GM23248 (cell line): ENCODE measurements at places on chromosomes 16 and 17.

GRCh38 chr16:81140930-81141780 lies 45.0 kb upstream of the GCSH start:
- DNase-seq: peak; percentile 20

GRCh38 chr16:89525146-89525913 lies 17.1 kb downstream of the SPG7 start:
- no peak for DNase-seq

DNA sequence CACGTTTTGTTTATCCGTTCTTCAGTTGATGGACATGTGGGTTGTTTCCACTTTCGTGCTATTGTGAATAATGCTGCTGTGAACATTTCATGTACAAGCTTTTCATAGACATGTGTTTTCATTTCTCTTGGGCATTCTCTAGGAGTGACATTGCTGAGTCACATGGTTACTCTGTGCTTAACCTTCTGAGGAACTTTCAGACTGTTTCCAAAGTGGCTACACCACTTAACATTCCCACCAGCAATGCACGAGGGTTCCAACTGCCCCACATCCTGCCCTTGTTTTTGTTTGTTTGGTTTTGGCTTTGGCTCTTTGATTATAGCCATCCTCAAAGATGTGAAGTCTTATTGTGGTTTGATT lies 14.2 kb upstream of the PEMT start:
- DNase-seq: peak; percentile 86

GRCh38 chr16:22945361-22945760 lies 131.4 kb downstream of the HS3ST2 start:
- peak; percentile 30 for DNase-seq

DNA sequence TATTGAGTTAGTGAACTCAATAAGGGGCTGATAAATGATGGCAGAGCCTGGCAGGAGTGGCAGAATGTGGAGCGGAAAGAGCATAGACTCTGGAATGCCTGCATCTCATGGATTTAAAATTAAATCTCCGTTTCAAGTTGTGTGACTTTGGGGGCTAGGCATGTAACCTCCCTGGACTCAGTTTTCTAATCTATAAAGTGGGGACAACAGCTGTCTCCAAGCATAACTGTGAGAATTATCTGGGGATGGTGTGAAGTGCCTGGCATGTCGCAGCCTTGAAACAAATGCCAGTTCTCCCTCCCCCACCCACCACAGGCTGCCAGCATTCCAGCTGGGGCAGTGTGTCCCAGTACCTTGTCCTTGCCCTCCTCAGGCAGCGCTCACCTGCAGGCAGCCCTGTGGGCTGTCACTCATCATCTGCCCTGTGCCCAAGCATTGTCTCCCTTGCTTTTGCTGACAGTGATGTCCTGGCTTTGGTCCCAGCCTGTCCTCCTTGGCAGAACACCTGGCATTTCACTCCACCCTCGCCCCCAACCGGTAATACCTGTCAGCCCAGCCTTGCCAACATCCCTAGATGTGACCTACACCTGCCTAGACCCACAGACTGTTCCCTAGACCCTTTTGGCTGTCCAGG lies 129.6 kb downstream of the MRM1 start:
- no peak for DNase-seq

DNA sequence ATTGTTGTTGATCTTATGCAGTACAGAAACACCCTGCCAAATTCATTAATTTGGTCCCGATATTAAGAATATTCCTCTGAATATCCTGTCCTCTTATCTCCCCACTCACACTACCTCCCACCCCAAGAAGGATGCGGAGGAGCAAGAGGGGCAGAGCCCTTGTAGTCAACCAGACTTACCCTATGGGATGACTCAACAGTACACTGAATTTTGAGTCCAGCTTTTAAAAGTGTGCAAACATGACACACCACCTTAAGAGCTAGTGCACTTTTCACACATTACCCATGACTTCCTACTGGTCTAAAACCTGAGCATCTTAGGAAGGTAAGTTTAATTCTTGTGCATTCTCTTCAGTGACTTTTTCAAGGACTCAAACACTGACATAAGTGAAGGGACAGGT lies 9.5 kb downstream of the USP22 start:
- peak; percentile 59 for DNase-seq

GRCh38 chr17:65013613-65014391 lies 42.7 kb downstream of the GNA13 start:
- peak; percentile 94 for DNase-seq

DNA sequence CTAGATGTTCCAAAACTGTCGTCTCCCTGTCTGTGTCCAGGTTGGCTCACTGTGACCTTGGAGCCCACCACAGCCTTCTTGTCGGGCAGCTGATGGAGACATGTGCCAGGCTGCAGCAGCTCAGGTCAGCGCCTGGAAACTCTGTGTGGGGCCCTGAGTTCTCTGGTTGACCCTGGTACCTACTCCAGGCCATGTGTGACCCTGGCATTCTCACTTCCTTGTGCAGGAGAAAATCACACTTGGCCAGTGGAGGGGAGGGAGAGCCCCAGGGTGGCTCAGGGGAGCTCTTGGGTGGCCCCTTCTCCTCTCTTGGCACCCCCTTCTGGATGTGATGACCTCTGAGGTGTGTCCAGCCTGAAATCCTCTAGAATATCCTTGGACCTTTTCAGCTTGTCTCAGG lies 25.0 kb upstream of the CPNE2 start:
- no peak for DNase-seq

DNA sequence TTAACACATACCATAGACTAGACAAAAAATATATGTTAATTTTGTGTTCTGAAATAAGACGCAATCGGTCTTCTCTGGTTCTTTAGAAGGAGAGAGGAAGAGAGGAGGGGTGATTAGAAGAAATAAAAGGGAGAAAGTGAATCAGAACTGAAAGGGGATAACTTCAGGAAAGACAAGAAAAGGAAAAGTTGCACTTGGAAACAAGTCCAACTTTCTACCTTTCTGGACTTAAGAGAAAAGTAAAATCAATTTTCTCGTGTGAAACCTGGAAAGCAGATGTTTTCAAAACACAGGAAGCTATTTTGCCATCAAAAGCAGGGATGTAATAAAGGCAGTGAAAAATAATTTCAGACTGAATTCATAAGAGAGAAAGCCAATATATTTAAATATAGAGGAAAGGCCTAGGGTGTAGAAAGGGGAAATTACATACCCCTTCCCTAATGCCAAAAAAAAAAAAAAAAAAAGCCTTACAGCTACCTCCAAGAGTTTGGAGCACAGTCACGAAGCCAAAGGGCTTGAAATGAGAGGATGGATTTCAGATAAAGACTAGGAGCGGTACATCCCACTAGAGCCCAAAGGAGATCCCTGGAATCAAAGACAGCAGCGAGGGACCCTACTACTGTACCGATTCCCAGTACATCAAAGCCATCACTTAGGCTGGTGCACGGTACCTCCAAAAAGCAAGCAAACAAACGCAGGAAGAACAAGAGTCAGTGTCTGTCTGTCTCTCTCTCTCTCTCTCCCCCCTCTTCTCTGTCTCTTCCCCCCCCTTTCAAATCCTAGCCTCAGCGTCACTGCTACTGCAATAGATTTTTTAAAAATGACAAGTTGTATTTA lies 12.1 kb upstream of the ZFHX3 start:
- DNase-seq: no peak

DNA sequence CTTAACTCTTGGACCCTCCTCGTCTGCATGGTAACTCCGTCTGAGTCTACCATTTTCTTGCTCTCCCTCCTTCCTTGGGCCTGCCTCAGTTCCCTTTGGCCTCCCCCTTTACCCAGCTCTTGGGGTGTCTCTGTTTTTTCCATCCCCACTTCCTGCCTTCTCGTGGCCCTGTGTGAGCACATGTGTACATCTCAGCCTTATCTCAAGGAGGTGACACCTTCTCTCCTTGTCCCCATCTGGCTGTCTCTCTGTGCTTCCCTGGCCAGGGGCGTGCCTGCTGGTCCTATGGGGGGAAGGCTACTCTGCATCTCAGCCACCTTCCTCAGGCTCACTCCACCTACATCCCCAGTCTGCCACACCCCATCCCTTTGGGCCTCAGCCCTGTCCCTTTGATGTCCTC lies 6.6 kb downstream of the CTF1 start:
- DNase-seq: no peak

DNA sequence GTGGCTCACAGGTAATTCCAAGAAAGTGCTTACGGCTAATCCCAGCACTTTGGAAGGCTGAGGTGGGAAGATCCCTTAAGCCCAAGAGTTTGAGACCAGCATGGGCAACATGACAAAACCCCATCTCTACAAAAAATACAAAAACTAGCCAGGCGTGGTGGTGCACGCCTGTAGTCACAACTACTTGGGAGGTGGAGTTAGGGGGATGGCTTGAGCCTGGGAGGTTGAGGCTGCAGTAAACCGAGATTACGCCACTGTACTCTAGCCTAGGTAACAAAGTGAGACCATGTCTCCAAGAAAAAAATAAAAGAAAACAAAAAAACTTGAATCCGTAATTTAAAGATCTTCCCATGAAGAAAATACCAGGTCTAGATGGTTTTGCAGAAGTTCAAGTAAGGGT lies 5.0 kb downstream of the ICAM2 start:
- no peak for DNase-seq

GRCh38 chr17:4249452-4250029 lies 14.2 kb downstream of the ANKFY1 start:
- DNase-seq: peak; percentile 70

DNA sequence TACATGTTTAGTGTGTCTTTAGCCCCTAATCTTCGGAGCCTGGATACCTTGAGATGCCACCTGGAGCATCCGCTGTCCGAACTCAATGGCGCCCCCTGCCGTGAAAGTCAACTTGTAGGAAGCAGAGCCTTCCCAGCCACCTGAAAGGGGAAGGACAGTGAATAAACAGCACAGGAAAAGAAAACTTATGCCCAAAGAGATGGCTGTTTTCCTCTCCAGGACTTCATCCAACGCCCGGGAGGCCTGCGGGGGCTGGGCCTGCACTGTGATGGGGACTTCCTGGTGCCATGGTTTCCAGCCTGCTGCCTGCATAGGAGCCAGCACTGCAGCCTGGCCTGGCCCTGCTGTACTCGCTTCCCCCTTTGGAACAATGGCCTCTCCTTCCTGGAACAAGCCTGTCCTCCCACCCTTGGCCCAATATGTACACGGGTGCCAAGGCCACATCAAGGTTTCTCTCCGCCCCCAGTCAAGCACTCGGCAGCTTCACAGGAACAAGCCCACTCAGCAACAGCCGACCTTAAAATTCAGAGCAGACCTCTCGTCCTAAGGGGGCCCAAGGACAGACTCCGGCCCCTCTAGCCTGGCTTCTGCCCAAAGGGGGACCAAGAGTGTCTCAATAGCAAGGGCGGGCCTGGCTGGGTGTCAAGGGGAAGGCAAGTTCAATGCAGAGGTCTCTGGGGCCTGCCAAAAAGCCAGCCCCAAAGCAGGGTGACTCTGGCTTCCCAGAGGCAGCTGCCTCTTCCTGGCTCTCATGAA lies 4.5 kb upstream of the UNC13D start:
- DNase-seq: peak; percentile 57

GRCh38 chr16:56262148-56262547 lies 70.9 kb downstream of the GNAO1 start:
- DNase-seq: no peak

GRCh38 chr17:44070455-44071197 lies at the start of gene G6PC3:
Gene G6PC3, plus strand, starts transcription at chr17:44070735. Its CDS starts 231 bp downstream, at chr17:44070966.
- peak; percentile 99 for DNase-seq

GRCh38 chr17:81039096-81039495 lies 4.1 kb downstream of the BAIAP2 start:
- DNase-seq: no peak

- DNase-seq: no peak
These were observed 116.3 kb downstream of the RMI2 start for GRCh38 chr16:11461595-11461990.

- peak; percentile 12 for DNase-seq
These were observed 24.9 kb downstream of the KLHL36 start for GRCh38 chr16:84673203-84673535.

GRCh38 chr17:48791128-48792032 lies 25.6 kb downstream of the TTLL6 start:
- DNase-seq: peak; percentile 88

DNA sequence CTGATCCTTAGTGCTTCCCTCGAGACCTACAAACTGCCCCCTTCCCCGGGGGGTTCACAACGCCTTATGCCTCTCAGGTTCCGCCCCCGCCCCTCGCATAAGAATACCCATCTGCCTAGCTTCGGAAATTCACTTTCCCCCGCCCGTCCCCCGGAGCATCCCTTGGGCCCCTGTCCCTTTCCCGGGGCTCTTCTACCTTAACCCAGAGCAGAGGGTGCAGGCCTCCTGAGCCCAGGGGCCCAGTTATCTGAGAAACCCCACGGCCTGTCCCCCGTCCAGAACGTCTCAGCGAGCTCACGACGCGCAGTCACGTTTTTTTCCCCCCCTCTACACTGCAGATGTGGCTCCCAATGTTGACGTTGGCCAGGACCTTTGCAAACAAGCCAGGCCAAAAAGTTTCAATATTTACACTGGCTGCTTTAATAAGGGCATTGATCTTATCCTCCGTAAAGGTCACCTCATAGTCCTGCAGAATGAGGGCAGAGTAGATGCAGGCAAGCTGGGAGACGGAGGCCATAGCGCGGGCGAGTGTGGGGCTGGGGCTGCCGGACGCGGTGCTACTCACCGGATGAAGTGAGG lies 1.4 kb upstream of the NBR1 start:
- peak; percentile 83 for DNase-seq

DNA sequence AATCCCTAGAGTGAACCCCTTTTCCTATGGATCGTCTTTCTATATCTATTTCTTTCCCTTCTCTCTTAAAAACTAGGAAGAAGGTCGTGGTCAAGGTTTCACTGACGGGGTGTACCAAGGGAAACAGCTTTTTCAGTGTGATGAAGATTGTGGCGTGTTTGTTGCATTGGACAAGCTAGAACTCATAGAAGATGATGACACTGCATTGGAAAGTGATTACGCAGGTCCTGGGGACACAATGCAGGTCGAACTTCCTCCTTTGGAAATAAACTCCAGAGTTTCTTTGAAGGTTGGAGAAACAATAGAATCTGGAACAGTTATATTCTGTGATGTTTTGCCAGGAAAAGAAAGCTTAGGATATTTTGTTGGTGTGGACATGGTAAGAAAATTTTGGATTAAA lies 9.6 kb downstream of the CYLD start:
- no peak for DNase-seq

GRCh38 chr16:86134802-86135461 lies 236.0 kb downstream of the IRF8 start:
- peak; percentile 31 for DNase-seq

- DNase-seq: no peak
These were observed 151.7 kb downstream of the FOXL1 start for GRCh38 chr16:86730086-86730485.

DNA sequence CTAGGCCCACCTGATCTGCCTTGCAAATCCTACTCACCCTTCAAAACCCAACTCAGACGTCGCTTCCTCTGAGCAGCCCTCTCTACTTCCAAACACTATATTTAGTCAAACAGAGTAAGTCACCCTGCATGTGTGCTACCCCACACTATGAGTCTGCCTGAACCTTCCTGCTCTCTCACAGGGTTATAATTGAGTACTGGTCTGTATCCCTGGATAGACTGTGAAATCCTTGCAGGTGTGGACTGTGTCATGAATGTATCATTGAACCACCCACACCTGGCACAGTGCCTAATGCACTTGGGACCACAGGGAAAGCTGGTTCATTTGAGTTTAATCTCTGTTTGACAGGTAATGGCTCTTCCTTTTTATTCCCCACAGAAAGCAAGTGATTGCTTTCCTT lies 3.4 kb downstream of the FBXO39 start:
- no peak for DNase-seq

- DNase-seq: peak; percentile 67
These were observed 19.2 kb downstream of the UNC119 start for GRCh38 chr17:28533091-28533807.
